Thymus (tissue), 14 donors: ENCODE measurements at places on chromosomes 7 and 10. TPM values are rescaled to one million over a fixed set of nuclear protein-coding genes. Genes with fewer than 3 reads are reported as not detected.

Gene H2BK1
- polyA plus RNA-seq: 0.25 TPM

Gene PGAM2
- polyA plus RNA-seq: 5.7 TPM

Gene CRYGN
- polyA plus RNA-seq: 0.34 TPM

Gene STOX1
- polyA plus RNA-seq: 8.5 TPM

Gene SFRP5
- polyA plus RNA-seq: 0.41 TPM

Gene ANKRD30A
- 0.02 TPM for polyA plus RNA-seq

Gene MARVELD1
- polyA plus RNA-seq: 14.2 TPM

Gene FAM24B
- 7.1 TPM for polyA plus RNA-seq

Gene OR6B1
- not detected for polyA plus RNA-seq

Gene OR2A7
- polyA plus RNA-seq: 1.4 TPM

Gene EVX1
- polyA plus RNA-seq: 0.05 TPM

Gene SUGCT
- 5.5 TPM for polyA plus RNA-seq

Gene ENKUR
- 0.41 TPM for polyA plus RNA-seq

Gene SPDYE5
- polyA plus RNA-seq: 0.09 TPM

Gene EBLN1
- 0.11 TPM for polyA plus RNA-seq

Gene INA
- polyA plus RNA-seq: 0.98 TPM

Gene EGR2
- polyA plus RNA-seq: 12.1 TPM

Gene ACBD7
- polyA plus RNA-seq: 1.4 TPM

Gene PROSER2
- 17.8 TPM for polyA plus RNA-seq
